NT2/D1 (cell line): ENCODE measurements at places on chromosomes 6 and 20.

- DNase-seq, result no peak
Measured at GRCh38 chr6:105452376-105452775, 49.5 kb upstream of the PREP start.

GRCh38 chr6:93165850-93166430, 253.4 kb downstream of the EPHA7 start:
- no peak for DNase-seq

GRCh38 chr6:106035655-106036054, 50.5 kb upstream of the PRDM1 start:
- DNase-seq, result no peak

GRCh38 chr6:39195792-39196385, 33.4 kb downstream of the KCNK5 start:
- DNase-seq, result no peak

GRCh38 chr20:23227976-23228375, 122.6 kb upstream of the NXT1 start:
- no peak for DNase-seq

DNA sequence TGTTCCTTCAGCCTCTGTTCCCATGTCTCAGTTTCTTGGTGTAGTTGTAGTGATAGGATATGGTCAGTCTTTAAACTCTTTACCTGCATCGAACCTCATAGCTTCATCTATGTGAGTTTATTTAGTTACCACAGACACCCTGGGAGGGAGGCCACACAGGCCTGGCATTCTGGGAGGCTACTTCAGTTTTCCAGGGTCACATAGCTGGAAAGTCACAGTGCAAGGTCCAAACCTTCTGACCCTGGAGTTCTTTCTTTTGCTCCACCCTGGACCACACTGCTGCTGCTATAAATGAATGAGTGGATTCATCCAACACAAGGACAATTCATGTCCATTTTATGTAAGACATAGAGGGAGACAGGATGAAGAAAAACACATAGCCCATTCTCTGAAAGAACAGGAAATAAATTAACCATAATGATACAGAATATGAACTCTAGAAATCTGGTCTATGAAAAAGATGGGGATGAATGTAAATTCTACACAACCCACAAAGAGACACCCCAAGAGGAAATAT, 60.8 kb downstream of the LAMA4 start:
- no peak for DNase-seq

- no peak for DNase-seq
Measured at GRCh38 chr6:168678588-168678987, 237.6 kb downstream of the SMOC2 start.

DNA sequence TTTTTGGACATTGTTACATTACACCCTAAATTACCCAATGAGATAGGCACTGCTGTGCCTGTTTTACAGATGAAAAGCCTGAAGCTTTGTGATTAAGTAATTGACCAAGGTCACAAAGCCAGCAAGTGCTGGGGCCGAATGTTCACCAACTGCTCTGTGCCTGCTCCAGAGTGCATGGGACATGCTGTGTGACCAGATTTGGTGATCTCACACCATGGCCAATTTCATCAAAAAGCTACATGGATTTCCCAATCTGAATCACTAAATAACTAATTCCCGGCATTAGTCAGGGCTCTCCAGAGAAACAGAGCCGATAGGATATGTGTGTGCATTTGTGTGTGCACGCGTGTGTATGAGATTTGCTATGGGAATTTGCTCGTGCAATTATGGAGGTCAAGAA, 228.3 kb upstream of the ECI2 start:
- DNase-seq, result no peak

GRCh38 chr6:63634630-63635029, 972 bp upstream of the PHF3 start:
- no peak for DNase-seq

- no peak for DNase-seq
Measured at GRCh38 chr20:22825076-22825475, 210.0 kb upstream of the SSTR4 start.

DNA sequence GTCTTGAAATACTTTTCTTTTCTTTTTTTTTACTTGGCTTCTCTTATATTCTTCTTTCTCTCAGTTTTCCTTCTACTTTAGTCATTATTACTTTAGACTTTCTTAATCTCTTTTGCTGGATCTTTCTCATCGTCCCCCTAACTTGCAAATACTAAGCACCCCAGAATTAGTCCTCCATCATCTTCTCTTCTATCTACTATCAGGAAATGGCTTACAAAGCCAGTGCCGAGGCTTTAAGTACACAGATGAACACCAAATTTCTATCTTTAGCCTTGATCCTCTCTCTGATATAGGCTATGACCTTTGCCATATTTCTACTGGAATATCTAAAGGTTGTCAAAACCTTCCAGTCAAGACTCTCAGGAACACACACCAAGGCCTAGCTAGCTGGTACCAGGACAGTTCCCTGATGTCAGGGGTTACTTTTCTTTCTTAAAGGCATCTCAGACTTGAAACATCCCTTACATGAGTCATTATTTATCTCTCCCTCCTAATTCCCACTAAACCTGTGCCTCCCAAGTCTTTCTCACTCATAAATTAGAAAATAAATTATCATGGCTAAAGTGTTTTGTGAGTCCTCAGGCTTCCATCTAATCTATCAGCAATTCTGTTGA, 278.6 kb upstream of the TCF21 start:
- no peak for DNase-seq

DNA sequence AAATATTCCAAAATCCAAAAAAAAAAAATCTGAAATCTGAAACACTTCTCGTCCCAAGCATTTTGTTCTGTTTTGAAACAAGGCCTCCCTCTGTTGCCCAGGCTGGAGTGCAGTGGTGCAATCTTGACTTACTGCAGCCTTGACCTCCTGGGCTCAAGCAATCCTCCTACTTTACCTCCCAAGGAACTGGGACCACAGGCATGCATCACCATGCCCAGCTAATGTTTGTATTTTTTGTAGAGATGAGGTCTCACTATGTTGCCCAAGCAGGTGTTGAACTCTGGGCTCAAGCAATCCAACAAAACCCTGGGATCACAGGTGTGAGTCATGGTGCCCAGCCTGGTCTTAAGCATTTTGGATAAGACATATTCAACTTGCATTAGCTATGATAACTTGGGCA, 13.6 kb downstream of the SESN1 start:
- no peak for DNase-seq

DNA sequence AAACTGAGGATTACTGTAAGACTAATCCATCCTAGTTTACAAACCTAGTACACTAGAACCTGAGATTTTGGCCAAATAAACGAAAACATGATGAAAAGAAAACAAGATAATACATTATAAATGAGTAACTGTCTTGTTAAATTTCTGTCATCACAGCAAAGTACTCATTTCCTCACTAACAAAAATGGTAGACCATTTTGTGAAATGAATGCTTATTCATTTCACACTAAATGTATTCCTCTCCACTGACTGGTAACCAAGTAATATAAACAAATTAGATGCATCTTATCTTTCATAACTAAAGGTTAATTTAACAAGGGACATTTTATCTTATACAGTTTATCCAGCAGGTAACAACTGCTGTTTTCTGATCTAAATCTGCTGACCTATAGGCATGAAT, 143.7 kb downstream of the REV3L start:
- DNase-seq, result no peak

DNA sequence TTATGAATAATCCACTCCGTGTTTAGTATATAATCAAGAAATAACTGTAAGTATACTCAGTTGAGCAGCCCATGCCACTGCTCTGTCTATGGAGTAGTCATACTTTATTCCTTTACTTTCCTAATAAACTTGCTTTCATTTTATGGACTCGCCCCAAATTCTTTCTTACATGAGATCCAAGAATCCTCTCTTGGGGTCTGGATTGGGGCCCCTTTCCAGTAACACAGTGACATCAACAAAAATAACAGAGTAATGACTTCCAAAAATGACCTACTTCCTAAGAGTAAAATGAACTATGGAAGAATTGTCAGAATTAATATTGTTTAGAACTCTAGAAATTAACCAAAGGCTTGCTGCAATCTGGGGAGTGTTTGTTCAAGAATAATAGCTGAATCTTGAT, 8.8 kb downstream of the OR2H1 start:
- DNase-seq, result no peak

DNA sequence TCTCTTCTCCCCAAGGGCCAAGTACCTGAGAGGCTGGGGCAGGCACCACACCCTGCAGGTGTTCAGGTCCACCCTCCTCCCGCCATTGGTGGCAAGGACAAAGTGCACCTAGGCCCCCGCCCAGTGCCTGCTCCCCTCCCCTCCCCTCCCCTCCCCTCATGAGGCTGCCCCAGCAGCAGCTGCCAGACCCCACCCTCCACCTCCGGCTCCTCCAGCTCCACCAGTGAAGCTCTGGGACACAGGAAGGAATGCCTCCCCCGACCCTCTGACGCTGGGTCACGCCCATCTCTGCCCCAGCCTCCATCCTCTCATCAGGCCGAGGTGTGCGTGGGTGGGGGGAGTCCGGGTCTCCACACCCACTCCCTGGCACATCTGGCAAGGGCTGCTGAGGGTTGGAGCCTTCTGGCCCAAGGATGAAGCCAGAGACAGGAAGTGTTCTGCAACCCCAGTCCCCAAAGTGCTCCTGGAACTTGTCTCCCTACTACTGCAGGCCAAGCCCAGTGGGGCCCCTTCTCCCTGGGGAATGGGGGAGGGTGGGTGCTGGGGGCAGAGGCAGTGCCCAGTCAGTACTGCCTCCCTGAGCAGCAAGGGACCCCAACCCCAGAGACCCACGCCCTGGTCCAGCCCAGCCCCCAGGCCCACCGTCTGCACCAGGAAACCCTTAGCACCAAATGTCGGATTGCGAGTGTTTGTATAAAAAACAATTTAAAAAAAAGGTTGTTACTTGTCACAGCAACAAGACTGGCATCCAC, 1.6 kb upstream of the UCKL1 start:
- DNase-seq, result peak; percentile 48

DNA sequence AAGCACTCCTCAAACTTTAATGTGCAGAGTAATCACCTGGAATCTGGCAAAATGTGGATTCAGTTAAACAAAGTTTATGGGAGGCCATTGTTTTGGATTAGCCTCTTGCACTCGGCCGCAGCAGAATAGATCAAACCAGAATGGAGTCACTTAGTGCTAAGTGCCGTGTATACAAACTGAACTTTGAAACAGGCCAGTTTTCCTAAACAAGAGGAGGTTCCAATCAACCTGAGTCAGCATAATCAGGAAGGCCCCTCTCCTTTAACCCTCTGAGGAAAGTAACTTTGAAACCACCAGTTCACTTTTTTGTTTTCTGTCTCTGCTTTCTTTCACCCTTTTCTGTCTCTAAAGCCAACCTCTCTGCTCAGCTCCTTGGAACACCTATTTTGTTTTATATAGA, 92.2 kb downstream of the UST start:
- no peak for DNase-seq

- DNase-seq, result no peak
Measured at GRCh38 chr6:128713461-128713860, 169.5 kb upstream of the LAMA2 start.

DNA sequence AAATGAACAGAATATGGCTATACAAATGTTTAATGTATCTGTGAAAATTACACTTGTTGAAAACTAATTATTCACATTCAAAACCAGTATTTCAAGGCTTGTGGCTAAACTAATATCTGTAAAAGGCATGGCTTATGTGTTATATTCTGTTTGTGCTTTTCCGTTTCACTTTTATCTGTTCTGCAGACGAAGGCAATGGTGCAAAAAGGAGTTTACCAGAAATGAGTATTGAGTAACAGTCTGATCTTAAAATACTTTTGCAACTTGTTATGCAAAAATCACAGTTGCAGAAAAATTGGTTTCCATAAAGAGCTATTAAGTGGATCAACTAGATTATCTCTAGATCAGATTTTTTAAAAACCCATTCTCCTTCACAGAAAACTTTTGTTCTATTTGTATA, 9.4 kb upstream of the STX11 start:
- DNase-seq, result no peak

DNA sequence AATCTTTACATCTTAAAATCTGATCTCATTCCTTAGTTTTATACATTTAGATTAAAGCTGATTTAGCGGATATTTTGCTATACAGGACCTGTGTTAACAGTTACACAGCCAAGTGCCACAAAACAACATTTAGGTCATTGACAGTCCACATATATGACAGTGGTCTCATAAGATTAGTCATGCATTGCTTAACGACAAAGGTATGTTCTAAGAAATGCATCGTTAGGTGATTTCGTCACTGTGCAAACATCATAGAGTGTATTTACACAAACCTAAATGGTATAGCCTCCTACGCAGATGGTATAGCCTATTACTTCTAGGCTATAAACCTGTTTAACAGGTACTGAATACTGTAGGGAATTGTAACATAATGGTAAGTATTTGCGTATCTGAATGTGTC, 21.6 kb downstream of the ADGRG6 start:
- DNase-seq, result no peak

DNA sequence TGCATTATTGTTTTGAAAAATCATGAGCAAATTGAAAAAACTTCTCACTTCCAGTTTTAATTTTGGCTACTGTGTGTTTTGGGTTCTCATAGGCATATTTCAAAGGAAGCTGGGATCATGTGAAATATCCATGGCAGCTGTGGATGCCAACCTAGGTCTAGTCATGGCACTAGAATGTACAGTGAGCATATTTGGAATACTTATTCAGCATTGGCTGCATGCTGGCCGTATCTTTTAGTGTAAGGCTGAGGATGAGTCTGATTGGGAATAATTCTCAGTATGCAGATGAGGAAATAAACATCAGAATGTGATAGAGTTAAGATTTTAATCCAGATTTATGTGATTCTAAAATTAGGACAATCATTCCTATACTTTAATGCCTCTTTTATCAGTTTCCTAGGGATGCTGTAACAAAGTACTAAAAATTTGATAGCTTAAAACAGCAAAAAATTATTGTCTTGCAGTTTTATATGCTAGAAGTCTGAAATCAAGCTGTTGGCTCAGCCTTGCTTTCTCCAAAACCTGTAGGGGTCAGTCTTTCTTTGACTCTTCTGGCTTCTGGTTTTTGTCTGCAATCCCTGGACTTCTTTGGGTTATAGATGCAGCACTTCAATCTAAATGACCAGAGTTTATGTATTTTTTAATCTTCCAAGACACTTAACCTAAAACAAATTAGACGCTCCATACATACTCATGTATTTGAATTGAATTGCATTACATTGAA, 37.7 kb upstream of the DEFB112 start:
- no peak for DNase-seq

- no peak for DNase-seq
Measured at GRCh38 chr6:53979468-53980067, 131.7 kb upstream of the MLIP start.

- DNase-seq, result no peak
Measured at GRCh38 chr20:25291432-25292133, 43.7 kb downstream of the PYGB start.

DNA sequence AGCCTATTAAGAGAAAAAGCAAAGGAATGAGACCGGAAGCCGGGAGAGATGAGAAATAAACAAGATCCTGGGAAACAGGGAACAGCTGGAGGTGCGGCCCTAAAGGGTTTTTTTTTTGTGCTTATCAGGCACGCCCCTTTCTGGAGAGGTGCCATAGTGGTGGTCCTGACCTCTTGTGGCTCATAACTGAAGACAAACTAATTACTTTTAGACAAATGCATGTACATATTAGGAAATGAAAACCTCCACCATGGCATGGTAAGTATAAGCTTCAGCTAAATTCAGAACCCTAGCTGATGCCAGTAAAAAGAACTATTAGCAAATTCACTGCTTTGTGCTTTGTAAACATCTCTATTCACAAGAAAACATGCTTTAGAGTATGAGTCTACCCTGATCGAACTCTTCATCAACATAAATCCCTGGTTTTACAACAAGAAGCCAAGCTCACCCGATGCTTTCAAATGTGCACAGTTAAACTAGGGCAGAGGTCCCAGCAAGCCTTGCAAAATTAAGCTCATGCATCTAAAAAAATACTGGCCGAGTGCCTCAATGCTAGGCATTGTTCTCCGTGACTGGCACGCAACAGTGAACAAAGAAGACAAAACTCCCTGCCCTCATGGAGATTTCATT, 96.4 kb upstream of the MRPS10 start:
- no peak for DNase-seq
